SIG-M5 (cell line): ENCODE measurements at places on chromosomes 11 and 22.

DNA sequence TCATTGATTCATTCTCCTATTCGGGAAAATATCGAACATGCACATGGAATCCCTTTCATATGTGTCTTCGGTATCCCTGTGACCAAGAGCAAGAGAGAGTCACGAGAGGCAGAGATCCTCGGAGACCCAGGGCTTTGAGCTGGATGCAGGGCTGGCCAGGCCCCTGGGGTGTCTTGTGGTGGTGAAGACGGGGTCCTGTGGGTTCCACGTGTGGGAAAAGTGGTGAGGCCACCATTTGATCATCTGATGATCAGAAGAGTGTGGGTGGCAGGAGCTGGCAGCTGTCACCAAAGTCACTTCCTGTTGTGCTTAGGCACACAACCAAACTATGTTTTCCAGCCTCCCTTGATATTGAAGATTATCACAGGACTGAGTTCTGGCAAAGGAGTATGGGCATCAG is 94.0 kb downstream of the BRD1 start:
- no peak for DNase-seq

- no peak for DNase-seq
These were observed 41.4 kb downstream of the ZNF280B start for GRCh38 chr22:22467112-22467511.

DNA sequence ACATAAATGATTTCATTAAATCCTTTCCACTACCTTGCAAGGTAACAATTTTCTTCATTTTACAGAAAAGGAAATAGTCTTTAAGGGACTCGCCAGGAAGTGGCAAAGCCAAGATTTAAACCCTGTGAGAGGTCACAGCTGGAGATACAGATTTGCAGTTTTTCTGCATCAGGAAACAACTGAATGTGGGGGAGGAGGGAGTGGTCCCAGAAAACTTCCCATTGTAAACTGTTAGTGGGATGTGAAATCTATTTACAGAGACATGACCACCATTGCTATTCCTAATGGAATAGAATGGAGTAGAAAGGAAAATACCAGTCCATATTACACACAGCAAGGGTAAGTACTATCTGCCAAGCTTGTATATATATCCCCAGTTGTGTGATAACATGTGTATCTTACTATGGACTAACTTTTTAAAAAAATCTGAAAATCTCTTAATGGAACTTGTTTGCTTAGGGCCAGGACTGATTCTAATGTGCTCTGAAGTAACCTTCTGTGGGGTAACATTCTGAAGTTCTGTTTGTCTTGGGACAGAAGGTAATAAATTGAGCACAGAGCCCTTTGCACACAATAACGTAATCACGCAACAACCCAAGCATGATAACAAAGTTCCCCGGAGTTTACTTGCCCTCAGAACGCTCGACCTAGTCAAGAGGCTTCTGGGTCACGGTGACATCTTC is 10.9 kb upstream of the TSKU start:
- no peak for DNase-seq

- no peak for DNase-seq
These were observed 346 bp downstream of the PPFIBP2 start for GRCh38 chr11:7514099-7514591.

GRCh38 chr11:27394781-27395228 is 31.8 kb upstream of the CCDC34 start:
- no peak for DNase-seq

GRCh38 chr11:92638678-92639077 is 330.8 kb upstream of the MTNR1B start:
- no peak for DNase-seq

GRCh38 chr11:79363256-79363655 is 77.6 kb downstream of the TENM4 start:
- no peak for DNase-seq
